Kidney capillary endothelial cell (primary cell): ENCODE measurements at places on chromosomes 11 and 22.

DNA sequence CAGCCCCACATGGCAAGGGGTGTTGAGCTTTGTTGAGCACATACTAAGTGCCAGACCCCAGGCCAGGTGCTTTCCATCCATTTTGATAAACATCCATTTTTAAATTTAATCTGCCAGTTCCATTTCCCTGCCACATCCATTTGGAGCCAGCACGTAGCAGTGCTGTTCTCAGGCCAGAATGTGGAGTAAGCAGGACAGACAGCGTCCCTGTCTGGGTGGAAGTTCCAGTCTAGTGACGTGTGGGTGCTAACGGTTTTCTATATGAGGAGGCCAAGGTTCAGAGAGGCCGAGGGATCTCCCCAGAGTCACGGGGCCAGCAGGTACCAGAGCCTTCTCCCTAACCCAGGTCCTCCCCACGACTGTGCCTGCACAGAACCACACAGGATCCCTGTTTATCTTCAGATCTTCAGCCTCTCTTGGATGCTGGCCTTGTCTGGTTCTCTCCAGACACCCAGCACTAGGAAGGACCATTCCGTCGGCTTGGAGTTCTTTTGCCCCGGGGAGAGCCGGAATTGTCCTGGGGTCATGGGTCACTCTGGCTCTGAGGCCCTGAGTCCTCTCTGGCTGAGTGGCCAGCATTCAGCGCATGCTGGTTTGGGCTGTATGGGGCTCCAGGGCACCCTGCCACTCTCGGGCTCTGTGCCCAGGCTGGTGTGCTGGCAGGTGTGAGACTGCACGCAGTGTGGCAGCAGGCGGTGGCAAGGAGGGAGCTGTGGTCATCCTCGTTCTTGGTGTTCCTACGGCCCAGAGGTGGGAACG lies 63.6 kb upstream of the PPARA start:
- DNase-seq, result no peak

GRCh38 chr11:96107143-96107824 lies 183.4 kb upstream of the MTMR2 start:
- no peak for DNase-seq

DNA sequence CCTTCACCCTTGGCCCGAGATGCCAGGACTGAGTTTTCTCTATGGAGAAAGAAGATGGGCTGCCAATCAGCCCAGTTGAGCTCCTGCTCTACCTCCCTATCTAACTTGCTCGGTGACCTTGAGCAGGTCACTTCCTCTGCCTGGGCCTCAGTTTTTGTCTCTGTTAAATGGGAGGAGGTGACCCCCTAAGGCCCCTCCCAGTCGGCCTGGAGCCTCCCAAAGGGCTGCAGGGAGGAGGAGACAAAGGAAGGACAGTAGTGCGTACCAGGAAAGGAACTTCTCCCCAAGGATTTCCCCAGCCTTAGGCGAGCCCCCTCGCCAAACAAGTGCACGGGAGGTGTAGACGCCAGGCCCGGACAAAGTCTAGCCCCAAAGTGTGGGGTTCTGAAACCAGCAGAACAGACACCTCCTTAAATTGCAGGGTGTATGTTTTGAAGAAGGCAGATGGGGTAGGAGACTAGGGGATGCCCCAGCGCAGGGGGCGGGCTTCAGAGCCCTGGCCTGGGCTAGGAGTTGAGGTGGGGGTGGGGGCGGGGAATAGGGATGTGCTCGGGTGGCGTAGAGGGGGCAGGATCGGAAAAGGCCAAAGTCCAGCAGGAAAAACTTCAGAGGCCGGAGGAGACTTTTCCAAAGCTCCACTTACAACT lies 1.0 kb downstream of the CBX7 start:
- DNase-seq, result no peak

- DNase-seq, result no peak
These were observed 102.4 kb downstream of the ARHGAP42 start for GRCh38 chr11:100789500-100789899.

- DNase-seq, result no peak
These were observed 351.9 kb downstream of the TENM4 start for GRCh38 chr11:79088967-79089366.
